Cerebellum (tissue), 4 donors: ENCODE measurements at places on chromosomes 5 and 9. TPM values are rescaled to one million over a fixed set of nuclear protein-coding genes. Genes with fewer than 3 reads are reported as not detected.

DNA sequence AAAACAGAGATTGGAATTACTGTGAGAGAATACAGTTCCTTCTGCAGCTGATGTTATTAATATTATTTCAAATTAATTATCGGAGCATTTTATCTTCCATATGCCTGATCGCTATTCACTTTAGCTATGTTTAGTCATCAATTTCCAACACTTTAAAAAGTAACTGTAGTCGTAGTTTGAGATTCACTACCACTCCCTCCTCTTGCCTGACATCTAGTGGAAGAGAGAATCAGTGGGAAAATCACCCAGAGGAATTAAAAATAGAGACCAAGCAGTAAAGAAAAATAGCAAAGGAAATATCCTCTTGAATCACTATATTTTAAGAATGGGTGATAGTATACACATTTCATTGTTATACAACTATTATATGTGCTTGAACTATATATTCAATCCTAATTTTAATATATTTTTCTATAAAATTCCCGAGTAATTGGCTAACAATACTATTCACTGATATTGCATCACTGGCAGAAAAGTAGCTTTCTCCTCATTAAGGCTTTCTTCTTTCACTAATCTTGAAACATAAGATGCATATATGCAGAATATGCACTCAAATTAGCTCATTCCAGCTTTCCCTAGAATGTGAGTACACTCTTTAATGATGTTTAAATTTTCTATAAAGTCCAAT, 708.7 kb downstream of the CDH9 start:
- DNase-seq = peak; percentile 19

DNA sequence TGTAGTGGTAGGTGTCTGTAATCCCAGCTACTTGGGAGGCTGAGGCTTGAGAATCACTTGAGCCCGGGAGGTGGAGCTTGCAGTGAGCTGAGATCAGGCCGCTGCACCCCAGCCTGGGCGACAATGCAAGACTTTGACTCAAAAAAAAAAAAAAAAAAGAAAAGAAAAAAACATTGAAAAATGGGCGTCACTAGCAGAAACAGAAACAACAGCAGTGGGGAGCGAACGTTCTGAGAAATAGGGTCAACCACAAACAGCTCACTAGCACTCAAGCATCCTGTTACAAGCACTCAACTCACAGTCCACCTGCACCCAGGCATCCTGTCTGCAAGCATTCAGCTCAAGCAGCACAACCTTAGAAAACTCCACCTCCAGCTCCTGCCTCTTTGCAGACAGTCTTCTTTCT, 17.2 kb downstream of the TRIM14 start:
- DNase-seq = no peak

Gene SLC23A1
- not detected for total RNA-seq

Gene UQCRQ
- total RNA-seq = 61.5 TPM

DNA sequence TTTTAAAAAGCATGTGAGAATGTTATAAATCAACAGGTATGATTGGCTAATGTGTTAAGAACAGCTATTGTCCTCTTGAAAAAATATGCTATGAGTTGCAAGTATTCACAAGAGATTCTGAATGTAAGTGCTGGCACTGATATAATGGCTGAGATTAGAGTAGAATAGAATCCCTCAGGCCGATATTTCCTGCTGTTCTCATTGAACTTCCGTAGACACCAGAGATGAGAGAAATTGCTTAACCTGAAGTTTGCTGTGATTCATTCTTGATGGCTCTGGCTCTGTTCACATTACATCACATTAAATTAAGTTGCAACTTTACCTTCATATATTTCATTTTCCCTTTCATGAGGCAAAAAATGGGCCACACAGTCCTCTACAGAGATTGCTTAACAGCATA, 114.5 kb downstream of the BAAT start:
- DNase-seq = no peak

Gene HTR1A
- 5.0 TPM for total RNA-seq

GRCh38 chr5:29005386-29005785, 1967.0 kb upstream of the CDH9 start:
- DNase-seq = no peak

- no peak for DNase-seq
Observed at GRCh38 chr9:87836951-87837705, 45.5 kb upstream of the SPATA31E1 start.

GRCh38 chr5:144198386-144198785, 27.7 kb downstream of the KCTD16 start:
- DNase-seq = no peak

DNA sequence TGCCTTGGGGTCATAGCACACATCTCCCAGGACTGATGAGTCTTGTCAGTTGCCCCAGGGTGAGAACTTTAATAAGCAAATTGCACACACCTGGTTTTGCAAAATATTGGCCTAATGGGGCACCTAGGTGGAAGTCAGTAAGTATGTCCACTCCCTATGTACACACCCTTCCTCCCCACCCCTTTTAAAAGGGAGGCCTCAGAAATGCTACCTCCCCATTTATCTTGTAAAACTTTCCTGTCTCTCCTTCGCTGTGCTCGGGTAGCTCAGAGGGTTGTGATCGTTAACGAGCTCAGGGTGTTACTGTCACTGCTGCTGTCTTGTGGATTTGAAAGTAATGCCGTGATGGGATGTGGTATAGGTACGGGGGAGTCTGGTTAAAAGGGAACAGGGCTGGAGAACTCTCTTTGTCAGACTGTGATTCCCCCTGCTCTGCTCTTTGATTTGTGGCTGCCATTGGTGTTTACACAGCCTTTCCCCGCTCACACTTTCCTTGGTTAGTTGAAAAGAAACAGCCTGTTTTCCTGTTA, 26.2 kb downstream of the ZNF462 start:
- DNase-seq = no peak

DNA sequence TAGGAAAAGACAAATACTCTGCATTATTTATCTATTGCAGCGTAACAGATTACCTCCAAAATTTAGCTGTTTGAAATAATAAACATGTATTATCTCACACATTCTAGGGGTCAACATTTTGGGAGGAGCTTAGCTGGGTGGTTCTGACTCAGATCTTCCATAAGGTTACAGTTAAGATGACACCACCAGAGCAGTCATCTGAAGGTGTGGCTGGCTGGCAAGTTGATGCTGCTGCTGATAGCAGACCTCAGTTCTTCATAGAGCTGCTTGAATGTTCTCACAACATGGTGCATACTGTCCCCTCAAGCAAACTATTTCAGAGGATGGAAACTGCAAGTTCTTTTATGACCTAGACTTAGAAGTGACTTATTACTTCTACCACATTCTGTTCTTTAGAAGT, 146.3 kb upstream of the FSTL4 start:
- no peak for DNase-seq

- DNase-seq = no peak
Observed at GRCh38 chr5:126359884-126360283, 63.3 kb upstream of the GRAMD2B start.

GRCh38 chr9:99220011-99220410, 1.7 kb downstream of the ALG2 start:
- DNase-seq = no peak

Gene MAMDC2
- total RNA-seq = 9.6 TPM

DNA sequence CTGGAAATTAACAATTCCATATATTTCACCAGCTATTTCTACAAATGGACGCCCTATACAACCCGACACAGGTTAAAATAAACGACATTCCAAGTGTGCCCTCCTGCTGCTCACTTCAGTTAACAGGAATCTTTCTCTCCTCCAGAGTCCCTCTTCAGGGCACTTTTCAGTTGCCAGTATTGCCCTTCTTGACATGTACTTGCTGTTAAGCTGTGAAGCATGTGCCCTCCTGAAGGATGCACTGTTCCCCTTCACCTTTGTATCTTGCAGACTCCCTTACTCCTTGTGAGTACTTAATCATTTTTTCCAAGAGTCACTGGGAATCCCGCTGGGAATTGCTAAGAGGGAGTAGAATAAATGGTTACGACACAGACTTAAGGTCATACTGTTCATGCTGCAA, 364.1 kb downstream of the CTNND2 start:
- no peak for DNase-seq

Gene PCDHGC4
- total RNA-seq = 63.2 TPM

- peak; percentile 64 for DNase-seq
Observed at GRCh38 chr5:59188419-59189225, 605.7 kb downstream of the RAB3C start.

GRCh38 chr9:120386390-120387131, 193.4 kb downstream of the CDK5RAP2 start:
- peak; percentile 8 for DNase-seq

Gene FOXD4L3
- not detected for total RNA-seq

Gene ATOX1
- total RNA-seq = 24.4 TPM

Gene MED22
- 22.0 TPM for total RNA-seq
